CD4-positive, alpha-beta T cell (primary cell): ENCODE measurements at places on chromosomes 16 and 17. TPM values are rescaled to one million over a fixed set of nuclear protein-coding genes. Genes with fewer than 3 reads are reported as not detected.

DNA sequence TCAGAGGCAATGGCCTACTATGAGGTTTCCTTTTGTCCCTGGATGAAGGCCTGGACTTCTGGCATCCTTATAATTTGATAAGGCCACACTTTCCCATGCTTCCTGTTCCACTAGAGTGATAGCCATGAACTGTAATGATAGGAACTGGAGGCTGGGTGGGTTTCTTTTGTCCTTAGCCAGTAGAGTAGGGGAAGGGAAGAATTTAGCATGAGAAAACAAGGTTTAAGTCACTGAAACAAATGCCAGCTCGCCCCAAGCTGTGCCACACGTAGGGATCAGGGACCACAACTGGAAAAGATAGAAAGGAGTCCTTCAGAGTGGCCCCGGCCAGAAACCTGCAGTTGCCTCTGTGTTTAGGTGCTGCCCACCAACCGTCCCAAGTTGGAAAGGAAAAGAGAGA is 80.9 kb upstream of the C17orf78 start:
- no peak for DNase-seq
- H3K27me3 ChIP-seq = no peaks in the 10 kb centered on the region

DNA sequence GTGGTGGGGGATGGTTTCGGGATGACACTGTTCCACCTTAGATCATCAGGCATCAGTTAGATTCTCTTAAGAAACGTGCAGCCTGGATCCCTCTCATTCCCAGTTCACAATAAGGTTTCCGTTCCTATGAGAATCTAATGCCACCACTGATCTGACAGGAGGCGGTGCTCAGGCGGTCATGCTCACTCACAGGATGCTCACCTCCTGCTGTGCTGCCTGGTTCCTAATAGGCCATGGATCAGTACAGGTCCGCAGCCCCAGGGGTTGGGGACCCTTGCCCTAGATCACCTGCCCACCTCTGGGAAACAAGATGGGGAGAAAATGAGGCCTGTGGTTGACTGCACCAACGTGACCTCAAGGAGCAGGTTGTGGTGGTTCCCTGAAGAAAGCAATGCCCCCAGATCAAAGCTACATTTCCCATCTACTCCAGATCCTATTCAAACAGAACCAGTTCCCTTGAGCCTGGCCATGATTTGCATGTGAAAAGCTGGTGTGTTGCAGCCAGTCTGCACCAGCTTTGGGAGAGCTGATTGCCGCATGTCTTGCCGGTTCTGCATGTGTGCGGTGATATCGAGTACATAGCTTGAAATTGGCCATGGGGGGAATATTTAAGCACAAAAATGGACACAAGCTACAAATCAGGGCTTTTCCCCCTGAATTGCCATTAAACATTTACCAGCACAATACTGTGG is 183.2 kb upstream of the HSBP1 start:
- no peaks in the 10 kb centered on the region for H3K4me1 ChIP-seq
- no peak for DNase-seq
- no peak overlapping the region for H3K4me3 ChIP-seq
- no peaks in the 10 kb centered on the region for H3K27me3 ChIP-seq

DNA sequence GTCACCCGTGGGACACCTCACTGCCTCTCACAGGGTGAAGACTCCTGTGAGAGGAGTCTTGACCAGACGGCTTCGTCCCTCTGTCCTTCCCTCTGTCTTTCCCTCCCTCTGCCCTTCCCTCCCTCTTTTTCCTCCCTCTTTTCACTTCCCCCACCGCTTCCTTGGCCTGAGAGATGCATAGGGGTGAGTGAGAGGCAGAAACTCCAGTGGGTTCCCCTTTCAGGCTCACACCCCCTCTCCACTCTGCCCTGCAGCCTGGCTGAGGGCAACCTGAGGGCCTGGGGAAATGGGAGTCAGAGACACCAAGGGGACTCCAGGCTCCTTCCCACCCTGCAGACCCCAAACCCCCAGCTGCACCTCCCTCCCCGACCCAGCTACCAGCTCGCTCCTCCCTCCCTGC is 14.6 kb upstream of the KRT17 start:
- no peak for DNase-seq
- no peaks in the 10 kb centered on the region for H3K27me3 ChIP-seq
- no peaks in the 10 kb centered on the region for H3K36me3 ChIP-seq
- H3K27ac ChIP-seq = no peak overlapping the region
- H3K4me1 ChIP-seq = no peaks in the 10 kb centered on the region

DNA sequence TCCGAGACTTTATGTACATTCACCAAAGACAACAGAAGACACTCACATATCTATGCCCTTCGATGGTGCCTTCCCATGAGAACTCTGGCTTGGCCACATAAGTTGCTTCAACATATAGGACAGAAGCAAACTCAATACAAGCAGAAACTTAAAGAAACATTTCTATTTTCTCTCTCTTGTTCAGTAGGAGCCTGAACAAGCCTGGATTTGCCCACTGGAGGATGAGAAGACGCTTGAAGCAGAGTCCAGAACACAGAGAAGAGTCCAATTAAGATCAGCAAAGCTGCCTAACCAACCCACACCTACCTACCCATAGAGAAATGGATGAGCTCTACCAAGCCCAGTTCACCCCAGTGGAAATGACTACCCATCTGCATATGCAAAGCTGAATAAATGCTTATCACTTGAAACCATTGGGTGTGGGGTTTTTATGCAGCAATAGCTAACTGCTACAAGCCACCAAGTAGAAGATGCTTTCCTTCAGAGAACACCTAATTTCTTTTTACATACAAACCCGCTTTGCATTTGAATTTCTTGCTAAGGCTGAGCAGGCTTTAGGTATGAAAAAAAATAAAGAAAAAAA is 337.9 kb upstream of the DYNLRB2 start:
- no peaks in the 10 kb centered on the region for H3K4me1 ChIP-seq
- DNase-seq = no peak
- H3K36me3 ChIP-seq = no peaks in the 10 kb centered on the region
- H3K4me3 ChIP-seq = no peak overlapping the region

The MT1A gene
- total RNA-seq = not detected

The CD300LG gene
- total RNA-seq = not detected

GRCh38 chr17:20273741-20274500 is 193.4 kb downstream of the LGALS9B start:
- peaks cover 70% of the 10 kb centered on the region for H3K4me1 ChIP-seq
- H3K4me3 ChIP-seq = no peak overlapping the region
- DNase-seq = no peak

The CYB5D1 gene
- 8.7 TPM for total RNA-seq

DNA sequence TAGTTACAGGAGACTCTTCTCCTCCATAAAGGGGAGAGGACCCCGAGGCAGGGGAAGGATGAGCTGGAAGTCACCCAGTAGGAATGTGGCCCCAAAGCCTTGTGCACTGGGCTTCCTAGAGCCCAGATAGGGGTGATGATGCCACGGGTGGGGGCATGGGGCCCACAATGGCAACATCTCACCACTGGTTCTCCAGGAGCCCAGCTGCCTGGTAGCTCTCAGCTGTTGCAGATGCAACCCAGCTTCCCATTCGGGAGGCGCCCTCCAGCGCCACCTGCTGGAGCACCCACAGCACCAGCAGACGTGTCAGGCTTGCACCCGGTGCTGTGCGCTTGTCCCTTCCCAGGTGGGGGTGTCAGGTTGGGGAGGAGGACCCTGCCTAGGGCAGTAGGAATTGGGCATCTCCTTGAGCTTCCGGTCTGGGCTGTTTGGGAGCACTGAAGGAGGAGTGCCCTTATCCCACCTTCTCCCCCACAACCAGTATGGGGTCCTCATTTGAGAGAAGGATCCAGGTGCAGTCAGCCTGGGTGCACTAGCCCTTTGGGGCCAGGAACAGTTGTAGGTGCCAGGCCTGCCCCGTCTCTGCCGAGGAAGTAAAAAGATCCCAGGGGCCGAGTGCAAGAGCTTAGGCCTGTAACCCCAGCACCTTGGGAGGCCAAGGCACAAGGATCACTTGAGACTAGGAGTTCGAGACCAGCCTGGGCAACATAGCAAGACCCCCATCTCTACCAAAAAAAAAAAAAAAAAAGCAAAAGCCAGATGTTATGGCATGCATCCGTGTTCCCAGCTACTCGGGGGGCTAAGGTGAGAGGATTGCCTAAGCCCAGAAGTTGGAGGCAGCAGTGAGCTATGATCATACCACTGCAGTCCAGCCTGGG is 14.4 kb downstream of the CDIPT start:
- no peak overlapping the region for H3K27ac ChIP-seq
- peaks cover 7% of the 10 kb centered on the region for H3K4me1 ChIP-seq
- peaks cover 42% of the 10 kb centered on the region for H3K36me3 ChIP-seq
- no peak overlapping the region for H3K4me3 ChIP-seq

The ITGB3 gene
- total RNA-seq = not detected

- peaks cover 4% of the 10 kb centered on the region for H3K27me3 ChIP-seq
- H3K4me3 ChIP-seq = no peak overlapping the region
- no peaks in the 10 kb centered on the region for H3K36me3 ChIP-seq
- H3K4me1 ChIP-seq = no peaks in the 10 kb centered on the region
- DNase-seq = no peak
- H3K27ac ChIP-seq = no peak overlapping the region
Observed at GRCh38 chr16:17544304-17544703, 73.5 kb upstream of the XYLT1 start.

GRCh38 chr16:17526956-17527937 is 56.5 kb upstream of the XYLT1 start:
- no peaks in the 10 kb centered on the region for H3K36me3 ChIP-seq
- H3K4me1 ChIP-seq = peaks cover 13% of the 10 kb centered on the region
- H3K4me3 ChIP-seq = no peak overlapping the region
- no peak for DNase-seq

The MPP3 gene
- 0.14 TPM for total RNA-seq

- H3K4me1 ChIP-seq = no peaks in the 10 kb centered on the region
- no peak for DNase-seq
- no peak overlapping the region for H3K4me3 ChIP-seq
- H3K27ac ChIP-seq = no peak overlapping the region
- H3K36me3 ChIP-seq = no peaks in the 10 kb centered on the region
- no peaks in the 10 kb centered on the region for H3K27me3 ChIP-seq
Observed at GRCh38 chr17:73625991-73626673, 18.1 kb downstream of the SDK2 start.

The HNF1B gene
- not detected for total RNA-seq

GRCh38 chr17:76278952-76279741 is 14.0 kb downstream of the UBALD2 start:
- no peak overlapping the region for H3K27ac ChIP-seq
- H3K27me3 ChIP-seq = no peaks in the 10 kb centered on the region
- no peak overlapping the region for H3K4me3 ChIP-seq
- H3K36me3 ChIP-seq = no peaks in the 10 kb centered on the region
- DNase-seq = peak; percentile 84

The TP53TG3C gene
- not detected for total RNA-seq

The GDPD3 gene
- total RNA-seq = 5.2 TPM

DNA sequence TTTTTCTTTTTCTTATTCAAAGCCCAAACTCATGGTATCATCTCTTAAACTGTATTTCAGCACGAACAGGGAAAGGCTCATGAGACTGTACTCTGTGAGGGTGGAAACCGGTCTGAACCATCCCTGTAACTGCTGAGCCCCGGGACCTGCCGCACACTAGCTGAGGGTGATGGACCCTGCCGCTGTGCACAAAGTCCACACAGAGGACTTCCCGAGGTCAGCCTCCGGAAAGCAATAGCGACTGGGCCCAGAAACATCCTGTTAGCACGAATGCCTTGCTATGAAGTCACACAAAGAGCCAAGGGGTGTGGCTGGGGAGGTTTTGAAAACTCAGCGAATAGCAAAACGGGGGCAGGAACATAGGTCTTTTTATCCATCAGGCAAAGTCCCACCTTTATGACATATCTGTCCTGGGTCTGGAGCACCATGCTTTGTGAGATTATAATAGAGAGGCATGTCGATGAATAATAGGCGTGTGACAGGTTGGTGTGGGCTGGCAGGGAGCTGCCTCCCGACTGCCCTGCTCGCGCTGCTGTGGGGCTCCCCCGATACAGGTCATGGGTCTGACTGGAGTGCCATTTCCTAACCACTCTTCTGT is 33.4 kb downstream of the CDK5R1 start:
- peak; percentile 49 for DNase-seq
- H3K27ac ChIP-seq = peak overlapping the region; percentile 84
- no peaks in the 10 kb centered on the region for H3K36me3 ChIP-seq
- H3K4me3 ChIP-seq = peak overlapping the region; percentile 43
- peaks cover 68% of the 10 kb centered on the region for H3K4me1 ChIP-seq

The BRD7 gene
- total RNA-seq = 95.4 TPM

- no peak overlapping the region for H3K4me3 ChIP-seq
- H3K27ac ChIP-seq = no peak overlapping the region
- H3K27me3 ChIP-seq = no peaks in the 10 kb centered on the region
- peaks cover 5% of the 10 kb centered on the region for H3K36me3 ChIP-seq
- peaks cover 41% of the 10 kb centered on the region for H3K4me1 ChIP-seq
Observed at GRCh38 chr16:24009955-24010354, 174.2 kb downstream of the PRKCB start.

DNA sequence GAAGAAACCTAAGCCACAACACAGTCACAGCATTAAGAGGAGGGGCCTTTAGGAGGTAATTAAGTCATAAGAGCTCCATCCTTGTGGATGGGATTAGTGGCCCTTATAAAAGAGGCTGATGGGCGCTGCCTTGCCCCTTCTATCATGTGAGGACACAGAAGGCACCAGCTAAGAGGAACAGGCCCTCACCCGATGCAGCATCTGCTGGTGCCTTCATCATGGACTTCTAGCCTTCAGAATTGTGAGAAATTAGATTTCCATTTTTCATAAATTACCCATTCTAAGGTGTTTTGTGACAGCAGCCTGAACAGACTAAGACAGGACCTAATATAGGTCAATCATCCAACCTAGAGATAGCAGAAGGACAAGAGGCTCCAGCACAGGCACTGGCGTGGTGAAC is 120.8 kb downstream of the CDYL2 start:
- no peaks in the 10 kb centered on the region for H3K27me3 ChIP-seq
- H3K27ac ChIP-seq = no peak overlapping the region
- H3K4me3 ChIP-seq = no peak overlapping the region
- no peak for DNase-seq

DNA sequence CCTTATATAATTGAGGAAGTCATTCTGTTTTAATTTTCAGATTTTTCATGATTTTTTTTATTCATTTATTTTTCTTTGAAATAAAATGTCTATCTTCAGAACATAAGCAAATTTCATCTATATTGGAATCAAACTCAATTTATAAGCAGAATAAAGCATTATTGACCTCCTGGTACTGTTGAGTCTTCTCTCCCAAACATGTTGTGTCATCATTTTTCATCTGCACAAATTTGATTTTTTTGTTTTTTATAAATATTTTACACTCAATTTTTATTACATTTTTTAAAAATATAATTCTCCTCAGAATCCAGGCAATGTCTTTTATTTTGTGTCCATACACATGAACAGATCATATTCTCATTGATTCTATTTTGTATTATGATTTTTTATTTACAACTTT is 2363.9 kb downstream of the TP53TG3F start:
- H3K27ac ChIP-seq = no peak overlapping the region
- no peaks in the 10 kb centered on the region for H3K36me3 ChIP-seq
- no peak overlapping the region for H3K4me3 ChIP-seq
- H3K4me1 ChIP-seq = no peaks in the 10 kb centered on the region

- H3K4me3 ChIP-seq = no peak overlapping the region
- H3K36me3 ChIP-seq = peaks cover 18% of the 10 kb centered on the region
- DNase-seq = no peak
- peaks cover 3% of the 10 kb centered on the region for H3K4me1 ChIP-seq
- no peaks in the 10 kb centered on the region for H3K27me3 ChIP-seq
Observed at GRCh38 chr17:18986541-18987229, 17.9 kb downstream of the FAM83G start.
